RCC 7860 (cell line): ENCODE measurements at places on chromosomes 5 and 9.
A peak's percentile ranks its signal among the peaks of the same experiment; 100 is the strongest.

DNA sequence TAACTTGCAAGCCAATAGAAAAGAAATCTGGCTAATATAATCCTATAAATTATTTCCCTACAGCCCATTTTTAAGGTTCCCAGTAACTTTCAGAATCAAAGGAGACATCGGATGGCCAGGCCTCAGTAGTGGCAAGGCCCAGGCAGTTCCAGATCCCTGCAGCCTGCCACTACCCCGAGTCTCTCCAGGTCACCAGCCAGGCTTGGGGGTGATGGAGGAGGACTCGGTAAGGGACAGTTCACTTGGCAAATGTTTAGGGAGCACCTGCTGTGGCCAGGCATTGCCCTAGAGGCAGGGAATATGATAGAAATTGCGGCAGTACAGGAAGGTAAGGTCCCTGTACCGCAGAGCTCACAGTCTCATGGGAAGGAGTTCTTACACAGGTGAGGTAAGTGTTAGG lies 15.2 kb upstream of the LTC4S start:
- no peak for DNase-seq

DNA sequence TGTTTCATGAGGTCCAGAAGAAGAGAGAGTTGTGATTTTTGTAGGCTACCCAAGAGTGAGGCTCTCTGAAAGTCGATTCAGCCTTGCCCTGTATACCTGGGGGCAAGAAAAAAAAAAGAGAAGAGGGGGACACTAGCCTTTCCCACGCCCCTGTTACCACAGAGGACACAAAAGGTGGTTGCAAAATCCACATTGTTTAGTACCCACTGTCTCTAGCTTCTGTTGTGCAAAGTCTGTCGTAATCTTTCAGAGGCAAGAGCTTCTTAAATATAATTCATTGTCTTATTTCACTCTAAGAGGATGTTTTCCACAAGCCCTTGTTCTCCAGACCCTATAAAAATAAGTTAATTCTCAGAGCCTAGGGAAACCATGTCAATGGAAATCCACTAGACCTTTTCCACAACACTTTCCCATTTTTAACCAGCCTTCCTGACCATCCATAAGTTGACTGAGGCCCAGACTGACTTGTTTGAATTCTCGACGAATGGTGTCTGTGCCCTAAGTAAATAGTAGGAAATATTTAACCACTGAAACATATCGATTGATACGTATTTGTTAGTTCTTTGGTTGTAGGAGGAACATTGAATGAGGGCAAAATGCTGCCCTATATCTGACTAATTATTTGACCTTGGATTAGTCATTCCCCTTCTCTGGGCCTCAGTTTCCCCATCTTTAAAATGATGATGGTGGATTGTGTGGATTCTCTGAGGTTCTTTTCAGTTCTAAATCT lies 182.7 kb downstream of the PAPPA start:
- DNase-seq: no peak

GRCh38 chr9:80093695-80094094 lies 521.9 kb downstream of the TLE4 start:
- no peak for DNase-seq

DNA sequence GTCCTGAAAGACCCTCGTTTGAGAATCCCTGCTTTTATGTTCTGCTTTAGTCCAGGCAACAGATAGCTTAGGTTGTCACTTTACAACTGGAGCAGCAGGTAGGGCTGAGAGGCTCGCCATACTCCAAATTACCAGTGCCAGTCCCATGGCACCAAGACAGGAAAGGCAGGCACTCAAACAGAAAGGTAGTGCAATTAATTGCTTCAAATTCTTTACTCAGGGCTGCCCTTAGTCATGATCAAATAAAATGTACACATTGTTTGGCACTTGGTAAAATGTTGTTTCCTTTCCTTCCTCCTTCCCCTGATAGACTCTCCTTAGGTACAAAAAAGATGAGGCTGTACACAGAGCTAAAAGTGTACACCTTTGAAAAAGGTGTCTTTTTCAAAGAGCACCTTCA lies 115.8 kb upstream of the CCDC152 start:
- no peak for DNase-seq

GRCh38 chr5:173963867-173964441 lies 25.0 kb upstream of the C5orf47 start:
- DNase-seq: no peak

- peak; percentile 20 for DNase-seq
These were observed 244.7 kb downstream of the BNC2 start for GRCh38 chr9:16625811-16626210.
